Astrocyte of the hippocampus (primary cell): ENCODE measurements at places on chromosomes 1 and 21.

- no peak for DNase-seq
Measured at GRCh38 chr1:28286111-28286510, 26.8 kb downstream of the SESN2 start.

GRCh38 chr1:226372885-226373284 is 35.0 kb downstream of the PARP1 start:
- DNase-seq: no peak

DNA sequence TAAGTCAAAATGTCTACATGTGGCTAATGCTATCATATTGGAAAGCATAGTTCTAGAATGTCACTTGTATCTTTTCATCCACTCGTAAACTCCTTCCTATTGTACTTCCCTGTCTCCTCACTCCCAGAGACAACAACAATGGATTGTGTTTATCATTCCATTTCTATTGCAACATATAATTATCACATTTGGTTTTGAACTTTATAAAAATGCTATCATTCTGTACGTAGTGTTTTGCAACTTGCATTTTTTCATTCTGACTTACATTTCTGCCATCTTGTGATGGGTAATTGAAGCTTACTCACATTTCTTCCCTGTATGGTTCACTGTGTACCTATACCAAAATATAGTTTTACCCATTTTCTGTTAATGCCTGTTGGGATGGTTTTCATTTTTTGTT is 14.5 kb upstream of the CSF3R start:
- DNase-seq: no peak

- DNase-seq: peak; percentile 87
Measured at GRCh38 chr1:218665221-218665620, 320.1 kb downstream of the TGFB2 start.

- DNase-seq: no peak
Measured at GRCh38 chr1:62613890-62614289, 16.6 kb downstream of the ANGPTL3 start.

GRCh38 chr1:200437556-200438203 is 27.8 kb upstream of the ZNF281 start:
- no peak for DNase-seq

DNA sequence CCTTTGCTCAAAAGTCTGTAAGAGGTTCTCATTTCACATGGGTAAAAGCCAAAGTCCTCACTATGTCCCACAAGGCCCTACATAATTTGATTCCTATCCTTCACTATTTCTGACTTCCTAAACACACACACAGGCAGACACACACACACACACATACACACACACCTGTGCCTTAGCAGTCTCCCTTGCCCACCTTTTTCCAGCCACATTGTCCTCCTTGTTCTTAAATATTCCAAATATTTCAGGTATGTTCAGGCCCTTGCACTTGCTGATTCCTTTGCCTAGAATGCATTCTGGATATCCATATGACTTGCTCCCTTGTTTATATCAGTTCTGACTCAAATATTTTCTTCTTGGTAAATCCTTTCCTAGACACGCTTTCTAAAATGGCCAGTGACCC is 54.6 kb downstream of the NTNG1 start:
- peak; percentile 52 for DNase-seq

DNA sequence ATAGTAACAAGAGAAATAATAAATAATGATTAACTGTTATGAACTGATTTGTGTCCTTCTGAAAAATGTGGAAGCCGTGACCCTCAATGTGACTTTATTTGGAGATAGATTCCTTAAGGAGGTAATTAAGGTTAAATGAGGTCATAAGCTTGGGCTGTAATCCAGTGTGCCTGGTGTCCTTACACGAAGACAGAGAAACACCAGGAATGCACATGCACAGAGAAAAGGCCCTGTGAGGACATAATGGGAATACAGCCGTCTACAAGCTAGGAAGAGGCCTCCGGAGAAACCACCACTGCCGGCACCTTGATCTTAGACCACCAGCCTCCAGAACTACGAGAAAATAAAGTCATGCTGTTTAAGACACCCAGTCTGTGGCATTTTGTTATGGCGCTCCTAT is 215.9 kb downstream of the NEGR1 start:
- DNase-seq: no peak

DNA sequence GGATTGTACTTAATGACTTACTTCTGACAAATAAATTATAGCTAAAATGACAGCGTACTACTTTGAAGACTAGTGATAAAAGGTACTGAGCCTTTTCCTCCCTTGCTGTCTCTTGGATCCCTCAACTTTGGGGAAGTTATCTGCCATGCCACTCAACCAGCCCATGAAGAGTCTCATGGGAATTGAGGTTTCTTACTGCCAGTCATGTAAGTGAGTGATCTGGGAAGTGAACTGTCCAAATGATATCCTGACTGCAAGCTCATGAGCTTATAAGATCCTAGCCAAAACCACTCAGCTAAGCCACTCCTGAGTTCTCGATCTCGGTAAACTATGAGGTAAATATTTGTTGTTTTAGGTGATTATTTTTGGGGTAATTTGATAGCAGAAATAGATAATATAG is 247.8 kb downstream of the NCAM2 start:
- no peak for DNase-seq

- no peak for DNase-seq
Measured at GRCh38 chr1:97902067-97902466, 18.8 kb downstream of the DPYD start.

- DNase-seq: no peak
Measured at GRCh38 chr1:170175041-170175440, 29.3 kb downstream of the NTMT2 start.

GRCh38 chr21:46456750-46457149 is 1.9 kb upstream of the DIP2A start:
- no peak for DNase-seq
